ENCODE measurements at places on chromosomes 7 and 10. TPM values are rescaled to one million over a fixed set of nuclear protein-coding genes. Genes with fewer than 3 reads are reported as not detected.

Gene TMEM270
- not detected for total RNA-seq

Gene INMT
- 567 TPM for total RNA-seq

Gene NXPH1
- not detected for total RNA-seq

Gene KCTD7
- total RNA-seq, result 9.0 TPM

Gene CCDC146
- 1.2 TPM for total RNA-seq

Gene AMPH
- 1.5 TPM for total RNA-seq

Gene NEUROG3
- not detected for total RNA-seq

Gene PLPP4
- 0.85 TPM for total RNA-seq

Data from pericardium fibroblast (primary cell).